ENCODE measurements at places on chromosomes 6 and 20.

DNA sequence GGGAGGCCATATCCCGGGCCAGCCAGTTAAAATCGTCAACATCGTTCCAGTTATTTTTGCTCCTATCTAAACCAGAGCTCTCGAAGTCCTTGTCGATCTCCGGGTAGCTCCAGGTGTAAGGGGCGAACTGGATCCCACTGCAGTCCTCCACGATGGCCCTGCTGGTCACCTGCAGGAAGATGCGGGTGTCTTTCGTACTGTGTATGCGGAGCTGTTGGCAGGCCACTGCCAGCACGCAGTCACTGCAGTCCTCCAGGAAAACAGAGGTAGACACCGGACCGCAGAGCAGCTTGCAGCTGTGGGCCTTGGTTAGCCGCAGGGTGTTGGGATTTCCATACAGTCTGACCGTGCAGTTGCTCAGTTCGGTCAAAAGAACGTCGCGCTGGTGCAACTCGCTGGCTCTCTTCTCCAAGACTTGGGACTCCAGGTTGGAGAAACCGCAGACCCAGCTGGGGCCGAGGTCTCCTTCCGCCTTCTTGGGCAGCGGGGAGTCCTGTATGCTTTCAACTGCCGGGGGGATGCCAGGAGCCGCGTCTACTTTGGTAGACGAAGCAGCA, 742 bp downstream of the TBCC start:
- no peak for DNase-seq

- DNase-seq = no peak
These were observed 116.9 kb downstream of the RWDD2A start for GRCh38 chr6:83310046-83310445.

- DNase-seq = no peak
These were observed 18.8 kb downstream of the ARHGAP40 start for GRCh38 chr20:38620441-38620840.

DNA sequence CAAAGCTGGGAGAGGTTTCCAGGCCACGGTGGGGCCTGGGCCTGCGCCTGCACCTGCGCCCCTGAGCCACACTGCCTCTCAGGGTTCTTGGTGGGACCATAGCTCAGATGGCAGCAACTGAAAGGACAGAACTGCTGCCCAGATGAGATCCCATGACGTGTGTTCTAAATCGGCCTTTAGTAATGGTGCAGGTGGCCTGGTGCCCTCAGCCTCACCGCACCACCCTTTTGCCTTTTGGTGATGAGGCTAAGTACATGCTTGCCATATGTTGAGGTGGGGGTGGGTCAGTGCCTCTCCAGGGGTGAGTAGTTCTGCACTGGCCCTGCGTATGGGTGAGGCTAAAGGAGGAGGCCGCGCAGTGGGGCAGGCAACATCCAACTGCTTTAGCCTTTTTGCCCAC, 7.4 kb downstream of the PSMG4 start:
- no peak for DNase-seq

DNA sequence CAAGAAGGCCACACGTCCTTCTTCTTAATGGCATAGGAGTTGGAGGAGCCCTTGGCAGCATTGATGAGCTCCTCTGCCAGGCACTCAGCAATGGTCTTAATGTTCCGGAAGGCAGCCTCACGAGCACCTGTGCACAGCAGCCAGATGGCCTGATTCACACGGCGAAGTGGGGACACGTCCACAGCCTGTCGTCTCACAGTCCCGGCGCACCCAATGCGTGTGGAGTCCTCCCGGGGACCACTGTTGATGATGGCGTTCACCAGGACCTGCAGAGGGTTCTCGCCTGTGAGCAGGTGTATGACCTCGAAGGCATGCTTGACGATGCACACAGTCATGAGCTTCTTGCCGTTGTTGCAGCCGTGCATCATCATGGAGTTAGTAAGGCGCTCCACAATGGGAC, 4.6 kb upstream of the TSPYL4 start:
- no peak for DNase-seq

DNA sequence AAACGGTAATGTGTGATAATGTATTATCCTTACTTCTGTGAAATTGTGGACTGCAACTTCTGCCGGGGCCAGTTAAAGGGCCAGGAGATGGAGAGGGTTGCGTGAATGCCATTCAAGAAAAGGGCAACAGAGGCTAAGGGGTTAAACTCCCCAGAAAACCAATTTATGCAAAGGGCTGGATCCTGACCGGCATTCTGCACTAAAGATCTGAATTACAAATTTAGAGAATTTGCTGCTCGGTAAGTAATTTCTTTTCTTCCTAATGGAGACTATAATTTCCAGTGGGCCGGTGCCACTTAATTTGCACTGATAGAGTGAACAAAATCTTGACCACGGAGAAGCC, 130.1 kb downstream of the BCAS1 start:
- no peak for DNase-seq

Data from GM18507 (cell line).